Mesenchymal stem cell (in vitro differentiated cells and primary cell): ENCODE measurements at places on chromosomes 6 and 20.
A peak's percentile ranks its signal among the peaks of the same experiment; 100 is the strongest.

GRCh38 chr6:97294451-97294850 lies 11.4 kb upstream of the MMS22L start:
- DNase-seq: no peak

GRCh38 chr6:1562171-1562955 lies 47.4 kb upstream of the FOXC1 start:
- no peak for DNase-seq

DNA sequence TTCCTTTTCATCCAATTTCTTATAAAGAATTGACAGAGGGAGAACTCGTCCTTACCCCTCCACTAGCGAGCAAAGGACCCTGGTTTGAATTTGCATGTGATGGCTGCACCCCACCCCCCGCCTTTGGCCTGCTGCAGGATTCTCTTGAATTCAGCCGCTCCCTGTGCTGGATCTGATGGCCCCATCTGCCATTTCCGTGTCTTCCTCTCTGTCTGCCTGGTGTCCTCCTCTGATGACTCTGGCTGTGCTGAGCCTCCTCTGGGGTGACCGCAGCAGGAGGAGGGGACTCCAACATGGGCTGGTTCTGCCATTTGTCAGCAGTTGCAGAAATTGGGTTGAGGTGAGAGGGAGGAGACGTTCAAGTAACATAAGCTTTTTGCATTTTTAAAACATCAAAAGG lies 188.8 kb downstream of the DLL1 start:
- DNase-seq: no peak

DNA sequence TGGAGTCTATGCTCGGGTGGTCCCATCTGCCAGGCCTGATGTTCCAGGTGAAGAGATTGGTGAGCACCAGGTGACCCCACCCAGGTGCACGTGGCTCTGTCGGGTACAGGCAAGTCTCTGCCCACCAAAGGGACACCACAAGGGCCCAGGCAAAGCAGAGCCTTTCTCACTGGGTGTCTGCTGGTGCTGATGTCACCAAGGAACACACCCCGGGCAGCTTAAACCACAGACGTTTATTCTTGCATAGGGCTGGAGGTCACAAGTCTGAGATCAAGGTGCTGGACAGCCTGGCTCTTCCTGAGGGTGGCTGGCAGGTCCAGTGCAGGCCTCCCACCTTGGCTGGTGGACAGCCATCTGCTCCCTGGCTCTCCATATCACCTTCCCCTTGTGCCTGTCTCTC lies 100.7 kb upstream of the CD93 start:
- DNase-seq: no peak

GRCh38 chr6:6801635-6802218 lies 213.2 kb downstream of the LY86 start:
- no peak for DNase-seq

- DNase-seq: peak; percentile 89
Measured at GRCh38 chr6:11231564-11232192, 790 bp downstream of the NEDD9 start.

DNA sequence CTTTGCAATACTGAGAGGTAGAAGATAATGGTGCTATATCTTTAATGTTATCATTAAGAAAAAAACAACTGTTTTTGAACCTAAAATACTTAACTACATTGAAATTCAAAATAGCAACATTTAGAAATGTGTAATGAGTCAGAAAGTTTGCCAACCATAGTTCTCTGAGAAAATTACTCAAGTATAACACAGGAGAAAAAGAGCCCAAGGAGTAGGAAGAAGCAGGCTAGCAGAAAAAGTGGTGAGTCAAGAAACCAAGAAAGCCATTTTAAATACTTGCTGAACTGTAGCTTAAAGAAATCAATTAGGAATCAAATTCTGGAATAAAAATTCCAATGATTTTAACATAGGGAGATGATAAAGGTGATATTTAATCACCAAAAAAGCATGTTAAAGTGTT lies 181.0 kb upstream of the RSPO3 start:
- no peak for DNase-seq

GRCh38 chr20:36315545-36316351 lies 9.6 kb downstream of the DLGAP4 start:
- DNase-seq: no peak

DNA sequence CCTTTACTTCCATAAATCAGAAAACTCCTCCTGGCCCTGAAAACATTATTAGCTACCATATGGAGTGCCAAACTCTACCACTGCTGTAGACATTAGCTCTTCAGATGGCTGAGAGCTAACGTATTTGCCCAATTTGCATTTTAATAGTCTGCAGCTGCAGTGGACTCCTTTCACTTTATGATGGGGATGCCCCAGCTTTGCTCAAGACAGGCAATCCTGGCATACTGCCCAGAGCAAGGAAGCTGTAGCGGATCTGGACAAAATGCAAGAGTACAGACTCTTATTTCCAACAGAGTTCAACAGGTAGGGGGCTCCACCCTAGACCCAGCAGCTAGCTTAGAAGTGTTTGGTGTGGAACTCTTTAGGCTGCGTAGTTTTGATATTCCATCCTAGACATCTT lies 246.7 kb downstream of the FOXC1 start:
- peak; percentile 5 for DNase-seq

- peak; percentile 68 for DNase-seq
Measured at GRCh38 chr6:40764726-40765125, 177.6 kb upstream of the LRFN2 start.

GRCh38 chr6:34771727-34772126 lies 14.4 kb downstream of the SNRPC start:
- peak; percentile 46 for DNase-seq

DNA sequence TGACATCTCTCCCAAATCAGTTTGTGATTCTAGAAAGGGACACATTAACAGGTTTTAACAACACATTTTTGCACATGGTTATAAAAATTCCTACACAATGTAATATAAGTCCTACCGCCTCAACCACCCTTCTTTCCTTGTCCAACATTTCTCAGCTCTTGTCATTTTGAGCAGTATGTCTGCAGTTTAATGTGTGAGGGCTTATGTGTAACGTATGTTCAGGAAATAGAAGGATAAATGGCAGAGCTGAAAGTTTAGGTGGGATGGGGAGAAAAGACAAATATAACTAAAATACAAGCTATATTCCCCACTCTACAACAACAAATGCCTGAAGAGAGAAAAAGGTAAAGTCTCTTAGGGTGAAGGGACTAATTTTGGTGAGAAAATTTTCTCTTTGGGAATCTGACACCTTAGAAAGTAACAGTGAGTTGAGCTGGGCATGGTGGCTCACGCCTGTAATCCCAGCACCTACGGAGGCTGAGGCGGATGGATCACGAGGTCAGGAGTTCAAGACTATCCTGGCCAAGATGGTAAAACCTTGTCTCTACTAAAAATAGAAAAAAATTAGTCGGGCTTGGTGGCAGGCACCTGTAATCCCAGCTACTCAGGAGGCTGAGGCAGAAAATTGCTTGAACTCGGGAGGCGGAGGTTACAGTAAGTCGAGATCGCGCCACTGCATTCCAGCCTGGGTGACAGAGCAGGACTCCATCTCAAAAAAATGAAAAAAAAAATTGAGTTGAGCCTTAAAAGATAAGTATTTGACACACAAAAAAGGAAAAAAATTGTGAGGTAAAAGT lies 5.1 kb downstream of the PNRC1 start:
- peak; percentile 40 for DNase-seq

GRCh38 chr6:22248513-22249308 lies 48.1 kb downstream of the PRL start:
- peak; percentile 74 for DNase-seq

GRCh38 chr20:58366866-58367265 lies 22.2 kb upstream of the VAPB start:
- peak; percentile 44 for DNase-seq

DNA sequence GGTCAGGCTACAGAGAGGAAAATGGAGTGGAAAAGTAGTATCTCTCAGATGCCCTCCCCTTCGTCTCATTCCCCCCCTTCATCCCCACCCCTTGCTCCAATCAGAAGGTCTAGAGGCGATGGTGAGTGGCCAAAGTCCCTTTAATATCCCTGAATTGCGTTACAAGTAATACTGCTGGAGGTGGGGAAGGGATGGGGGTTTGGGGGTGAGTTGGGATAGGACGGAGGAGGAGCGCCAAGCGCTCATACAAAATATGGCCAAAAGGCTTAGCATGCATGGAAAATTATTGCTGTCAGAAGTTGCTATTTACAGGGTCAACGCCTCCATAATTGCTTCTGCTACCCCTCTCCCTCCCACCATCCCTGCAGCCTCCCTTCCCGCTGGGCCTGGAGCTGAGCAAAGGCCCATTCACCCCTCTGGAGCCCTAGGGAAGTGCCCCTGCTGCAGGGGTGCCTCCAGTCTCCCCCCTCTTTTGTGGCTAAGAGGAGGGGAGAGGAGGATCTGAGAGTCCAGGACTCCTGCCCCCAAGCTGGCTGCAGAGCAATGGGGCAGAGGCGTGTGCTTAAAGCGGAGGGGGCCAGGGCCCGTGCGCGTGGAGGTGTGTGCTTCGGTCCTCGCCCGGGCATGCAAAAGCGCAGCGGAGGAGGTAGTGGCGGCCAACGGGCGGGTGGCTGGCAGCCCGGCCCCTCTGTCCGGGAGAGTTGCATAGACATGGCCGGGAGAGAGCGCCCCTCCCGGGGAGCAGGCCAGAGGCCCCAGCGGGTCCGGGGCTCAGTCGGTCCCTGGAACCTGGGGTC lies 8.7 kb upstream of the SRXN1 start:
- DNase-seq: no peak

DNA sequence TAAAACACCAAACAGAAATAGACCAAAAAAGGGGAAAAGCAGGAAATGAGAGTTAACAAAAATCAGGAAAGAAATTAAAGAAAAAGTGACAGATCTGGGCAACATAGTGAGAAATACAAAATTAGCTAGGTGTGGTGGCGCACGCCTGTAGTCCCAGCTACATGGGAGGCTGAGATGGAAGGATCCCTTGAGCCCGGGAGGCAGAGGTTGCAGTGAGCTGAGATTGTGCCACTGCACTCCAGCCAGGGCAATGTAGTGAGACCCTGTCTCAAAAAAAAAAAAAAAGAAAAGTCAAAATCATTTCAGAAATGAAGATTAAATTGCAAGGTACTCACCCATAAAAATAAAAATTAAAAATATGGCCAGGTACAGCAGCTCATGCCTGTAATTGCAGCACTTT lies 13.0 kb upstream of the GRM4 start:
- DNase-seq: no peak

GRCh38 chr6:19311786-19312185 lies 525.4 kb upstream of the ID4 start:
- DNase-seq: no peak

DNA sequence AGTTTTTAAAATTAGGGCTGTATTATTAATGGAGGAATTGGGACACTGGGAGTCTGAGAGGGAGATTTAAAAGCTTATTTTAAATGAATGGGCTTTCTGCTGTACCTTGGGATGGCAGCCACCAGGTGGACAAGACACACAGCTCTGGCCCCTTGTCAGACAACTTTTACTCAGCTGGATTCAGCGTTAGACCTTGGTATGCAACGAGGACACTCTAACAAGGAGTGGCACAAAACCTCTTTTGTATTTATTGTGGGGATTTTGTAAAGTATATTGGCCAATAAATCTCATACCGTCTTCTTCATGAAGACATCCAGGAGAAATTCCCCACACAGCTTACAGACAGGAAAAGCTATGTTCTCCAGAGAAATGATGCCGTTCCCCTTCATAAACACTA lies 105.7 kb downstream of the LCA5 start:
- no peak for DNase-seq

GRCh38 chr6:134503585-134504281 lies 185.8 kb upstream of the SGK1 start:
- no peak for DNase-seq

- no peak for DNase-seq
Measured at GRCh38 chr20:50058662-50059402, 54.1 kb downstream of the UBE2V1 start.

DNA sequence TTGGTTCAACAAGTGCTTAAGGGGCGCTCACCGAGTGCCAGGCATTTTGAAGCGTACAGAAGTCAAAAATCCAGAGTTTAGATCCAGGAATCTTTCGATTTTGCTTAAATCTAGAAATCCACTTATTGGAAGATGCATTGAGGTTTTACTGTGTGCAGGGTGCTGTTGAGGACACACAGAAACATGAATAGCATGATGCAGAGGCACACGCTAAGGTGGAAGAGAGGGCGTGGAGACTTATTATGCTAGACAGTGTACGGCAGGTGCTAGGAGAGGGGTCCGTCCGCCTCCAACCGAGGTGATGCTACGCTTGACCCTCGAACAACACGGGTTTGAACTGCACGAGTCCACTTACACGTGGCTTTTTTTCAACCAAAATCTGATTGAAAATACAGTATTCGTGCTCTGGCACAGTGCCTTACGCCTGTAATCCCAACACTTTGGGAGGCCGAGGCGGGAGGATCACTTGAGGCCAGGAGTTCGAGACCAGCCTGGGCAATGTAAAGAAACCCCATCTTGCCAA lies 1.0 kb upstream of the KIF13A start:
- no peak for DNase-seq

DNA sequence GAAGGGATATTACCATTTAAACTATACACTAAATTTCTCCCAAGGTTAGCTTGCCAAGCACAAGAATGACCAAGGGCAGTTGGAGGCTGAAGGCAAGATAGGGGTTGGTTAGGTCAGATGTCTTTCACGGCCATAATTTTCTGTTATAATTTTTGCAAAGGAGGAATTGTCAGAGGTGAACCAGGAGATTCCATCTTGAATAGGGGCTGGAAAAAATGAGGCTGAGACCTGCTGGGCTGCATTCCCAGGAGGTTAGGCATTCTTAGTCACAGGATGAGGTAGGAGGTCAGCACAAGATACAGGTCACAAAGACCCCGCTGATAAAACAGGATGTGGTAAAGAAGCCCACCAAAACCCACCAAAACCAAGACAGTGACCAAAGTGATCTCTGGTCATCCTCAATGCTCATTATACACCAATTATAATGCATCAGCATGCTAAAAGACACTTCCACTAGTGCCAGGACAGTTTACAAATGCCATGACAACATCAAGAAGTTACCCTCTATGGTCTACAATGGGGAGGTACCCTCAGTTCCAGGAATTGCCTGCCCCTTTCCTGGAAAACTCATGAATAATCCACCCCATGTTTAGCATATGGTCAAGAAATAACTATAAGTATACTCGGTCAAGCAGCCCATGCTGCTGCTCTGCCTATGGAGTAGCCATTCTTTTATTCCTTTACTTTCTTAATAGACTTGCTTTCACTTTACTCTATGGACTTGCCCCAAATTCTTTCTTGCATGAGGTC lies 371.8 kb upstream of the SULF2 start:
- DNase-seq: no peak

GRCh38 chr6:166955121-166955864 lies 1.1 kb downstream of the RNASET2 start:
- DNase-seq: peak; percentile 25

DNA sequence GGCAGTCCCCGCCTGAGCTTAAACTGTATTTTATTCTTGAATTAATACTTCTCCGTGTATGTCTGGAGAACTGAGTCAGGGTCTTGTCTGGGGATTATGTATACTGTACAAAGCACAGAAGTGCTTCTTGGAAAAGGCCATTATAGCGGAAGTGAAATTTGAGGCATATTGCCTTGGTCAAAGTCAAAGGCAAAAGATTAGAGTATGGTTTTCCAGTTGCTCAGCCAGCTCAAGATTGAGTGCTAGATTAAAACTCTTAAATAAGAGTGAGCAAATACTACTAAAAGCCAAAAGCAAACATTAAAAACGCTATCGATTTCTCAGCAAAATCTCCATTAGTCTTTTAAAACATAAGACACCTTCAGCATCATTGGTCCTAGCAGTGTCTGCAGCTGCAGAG lies 207.7 kb upstream of the MAN1A1 start:
- no peak for DNase-seq
